ENCODE measurements at places on chromosomes 13 and 19.

DNA sequence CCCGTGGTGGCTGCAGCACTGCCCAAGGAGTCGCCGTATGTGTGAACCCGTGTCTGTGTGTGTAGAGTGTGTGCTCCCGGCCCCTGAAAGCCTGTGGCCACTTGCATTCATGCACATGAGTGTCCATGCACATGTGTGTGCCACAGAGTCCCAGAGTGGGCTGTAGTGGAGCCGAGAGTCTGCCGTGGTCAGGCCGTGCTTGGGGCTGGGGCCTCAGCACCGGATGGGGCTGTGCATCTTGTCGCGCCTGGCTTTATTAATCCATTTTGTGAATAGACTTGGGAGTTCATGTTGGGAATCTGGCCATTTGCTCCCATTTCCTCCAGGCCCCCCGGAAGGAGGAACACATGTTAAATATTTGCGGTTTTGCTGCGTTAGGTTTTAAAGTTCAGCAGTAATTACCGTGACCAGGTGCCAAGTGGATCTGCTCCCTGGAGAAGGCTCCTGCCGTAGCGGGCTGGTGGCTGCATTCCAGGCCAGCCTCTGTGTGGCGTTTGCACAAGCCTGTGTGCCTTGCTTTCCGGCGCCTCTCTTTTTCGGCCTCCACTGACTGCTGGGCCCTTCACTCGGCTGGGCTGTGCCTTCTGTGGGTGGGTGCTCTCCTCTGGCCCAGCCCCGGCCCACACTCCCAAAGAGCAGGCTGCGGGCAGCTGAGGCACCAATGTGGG lies 69.2 kb upstream of the KCTD15 start:
- DNase-seq, result no peak

GRCh38 chr13:76225815-76226489 lies 589.8 kb downstream of the LMO7 start:
- peak; percentile 88 for DNase-seq

DNA sequence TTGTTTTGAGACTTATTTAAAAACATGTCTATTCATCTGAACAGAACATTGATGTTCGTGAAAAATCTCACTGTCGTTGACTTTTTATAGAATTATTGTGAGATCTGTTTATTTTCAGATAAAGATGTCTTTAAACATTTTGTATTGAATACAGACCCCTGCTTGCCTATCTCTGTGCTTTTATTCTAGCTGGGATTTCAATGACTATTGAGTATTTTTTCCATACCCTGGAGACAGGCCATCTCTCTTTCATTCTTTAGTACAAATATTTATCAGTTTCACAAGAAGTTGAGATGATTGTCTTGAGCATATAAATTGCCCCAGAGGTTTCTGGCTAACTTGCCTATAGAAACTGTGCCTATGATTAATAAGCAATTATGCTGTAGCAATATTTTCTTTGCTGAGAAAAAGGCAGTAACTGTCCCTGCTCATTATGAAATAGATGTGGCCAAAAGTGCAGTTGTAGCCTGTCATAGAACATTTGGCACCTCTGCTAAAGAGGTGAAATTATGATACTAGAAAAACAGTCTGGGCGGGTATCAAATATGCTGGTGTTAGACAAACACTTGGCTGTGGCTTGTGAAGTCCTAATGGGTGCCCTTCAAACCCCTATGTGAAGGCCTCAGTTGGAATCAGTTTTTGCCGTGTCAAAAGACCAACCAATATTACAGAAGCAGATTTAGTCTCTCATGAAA lies 360.6 kb downstream of the HS6ST3 start:
- no peak for DNase-seq

DNA sequence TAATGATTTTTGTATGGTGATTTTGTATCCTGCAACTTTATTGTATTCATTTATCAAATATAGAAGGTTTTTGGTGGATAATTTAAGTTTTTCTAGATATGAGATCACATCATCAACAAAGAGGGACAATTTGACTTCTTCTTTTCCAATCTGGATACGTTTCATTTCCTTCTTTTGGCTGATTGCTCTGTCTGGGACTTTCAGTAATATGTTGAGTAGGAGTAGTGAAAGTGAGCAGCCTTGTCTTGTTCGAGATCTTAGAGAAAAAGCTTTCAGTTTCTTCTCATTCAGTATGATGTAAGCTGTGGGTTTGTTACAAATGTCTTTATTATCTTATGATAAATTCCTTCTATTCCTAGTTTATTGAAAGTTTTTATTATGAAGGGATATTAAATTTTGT lies 352.0 kb upstream of the DACH1 start:
- DNase-seq, result no peak

DNA sequence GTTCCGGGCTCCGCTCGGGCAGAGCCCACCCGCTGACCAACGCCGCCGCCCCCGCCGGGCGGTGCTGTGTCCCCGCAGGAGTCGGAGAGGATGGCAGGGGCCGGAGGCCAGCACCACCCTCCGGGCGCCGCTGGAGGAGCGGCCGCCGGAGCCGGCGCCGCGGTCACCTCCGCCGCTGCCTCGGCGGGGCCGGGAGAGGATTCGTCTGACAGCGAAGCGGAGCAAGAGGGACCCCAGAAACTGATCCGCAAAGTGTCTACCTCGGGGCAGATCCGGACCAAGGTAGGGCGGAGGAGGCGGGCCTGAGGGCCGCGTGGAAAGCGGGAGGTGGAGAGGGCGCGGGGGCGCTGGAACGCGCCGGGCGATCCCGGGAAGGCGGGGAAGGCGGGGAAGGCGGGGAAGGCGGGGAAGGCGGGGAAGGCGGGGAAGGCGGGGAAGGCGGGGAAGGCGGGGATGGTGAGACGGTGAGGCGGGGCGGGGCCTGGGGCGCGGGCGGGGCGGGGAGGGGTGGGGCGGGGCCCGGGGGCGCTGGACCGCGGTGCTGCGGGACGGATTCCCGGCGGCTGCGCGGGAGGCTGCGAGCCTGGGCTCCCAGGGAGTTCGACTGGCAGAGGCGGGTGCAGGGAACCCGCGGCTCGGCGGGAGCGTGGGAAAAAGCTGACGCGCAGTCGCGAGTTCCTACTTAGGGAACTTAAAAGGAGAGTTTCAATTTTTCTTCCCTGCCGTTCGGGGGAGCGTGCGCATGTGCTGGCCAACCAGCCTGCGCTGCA lies 421 bp downstream of the DGKH start:
- DNase-seq, result peak; percentile 87

DNA sequence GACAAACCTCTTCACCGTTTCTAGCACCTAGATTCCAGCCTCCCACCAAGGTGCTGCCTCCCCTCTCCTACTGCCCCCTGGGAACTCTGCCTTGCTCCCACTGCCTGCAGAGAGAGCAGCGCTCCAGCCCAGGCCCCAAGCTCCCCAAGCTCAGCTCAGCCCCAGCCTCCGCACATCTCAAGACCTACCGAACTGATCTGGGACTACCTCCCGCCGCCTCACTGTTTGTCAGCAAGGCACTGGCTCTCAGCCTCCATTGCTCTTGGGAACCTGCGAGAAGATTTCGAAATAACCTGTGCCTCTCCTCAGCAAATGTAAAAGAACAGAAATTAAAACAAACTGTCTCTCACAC lies 92.4 kb upstream of the GPR183 start:
- no peak for DNase-seq

DNA sequence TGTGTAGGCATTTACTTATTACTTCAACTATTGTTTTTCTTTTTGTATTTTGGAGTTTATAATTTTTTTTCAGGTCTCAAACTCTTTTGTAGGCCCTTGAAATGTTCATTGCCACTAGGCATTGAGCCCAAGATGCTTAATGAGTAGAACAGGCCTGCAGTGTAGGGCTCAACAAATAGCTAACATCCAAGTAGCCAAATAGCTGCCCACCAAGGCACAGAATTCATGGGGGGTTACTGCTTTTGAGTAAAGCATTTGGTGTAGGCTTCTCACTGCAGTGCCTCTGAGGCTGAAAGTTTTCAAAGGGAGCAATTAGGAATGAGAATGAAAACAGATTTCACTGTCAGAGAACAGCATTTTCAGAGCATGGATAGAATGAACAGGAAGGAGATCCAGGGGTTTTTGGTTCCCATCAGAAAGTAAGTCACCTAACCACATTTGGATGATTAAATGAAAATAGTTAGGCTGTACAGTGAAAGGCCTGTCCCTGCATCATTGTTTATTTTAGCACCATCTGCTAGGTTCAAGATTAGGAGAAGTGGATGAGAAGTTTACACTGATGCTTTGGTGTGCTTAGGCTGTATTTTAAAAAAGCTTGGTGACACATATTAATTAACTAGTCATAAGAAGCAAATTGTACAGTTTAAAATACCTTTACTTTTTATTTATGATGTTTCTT lies 61.0 kb downstream of the EDNRB start:
- DNase-seq, result no peak

DNA sequence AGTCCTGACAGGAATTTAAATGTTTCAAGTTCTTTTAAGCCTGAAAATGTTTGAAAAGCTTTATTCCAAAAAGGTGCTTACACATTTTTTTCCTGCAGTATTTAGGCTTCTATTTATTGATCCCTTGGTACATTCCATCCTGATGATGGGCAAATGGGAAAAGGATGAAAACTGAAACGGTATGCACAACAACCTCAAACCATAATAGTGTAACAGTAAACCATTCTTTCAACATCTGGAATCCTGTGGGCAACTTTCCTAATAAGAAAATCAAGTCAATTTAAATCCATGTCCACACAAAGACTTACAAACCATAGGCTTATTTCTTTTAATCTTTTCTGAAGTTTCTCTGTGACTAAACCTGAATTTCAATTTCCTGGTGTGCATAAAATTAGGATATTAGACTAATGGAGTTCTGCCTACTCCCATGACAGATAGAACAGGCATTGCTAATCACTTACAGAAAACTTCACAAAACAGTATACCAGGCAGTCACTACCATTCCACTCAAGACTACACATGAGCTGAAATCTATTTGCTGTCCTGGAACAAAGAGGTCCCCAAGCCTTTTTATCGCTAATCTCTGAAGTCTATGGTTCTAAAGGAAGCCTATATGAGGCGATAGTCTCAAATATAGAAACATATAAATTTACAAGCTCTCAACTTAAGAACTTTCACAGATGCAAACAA lies 103.3 kb downstream of the DLEU7 start:
- DNase-seq, result no peak

DNA sequence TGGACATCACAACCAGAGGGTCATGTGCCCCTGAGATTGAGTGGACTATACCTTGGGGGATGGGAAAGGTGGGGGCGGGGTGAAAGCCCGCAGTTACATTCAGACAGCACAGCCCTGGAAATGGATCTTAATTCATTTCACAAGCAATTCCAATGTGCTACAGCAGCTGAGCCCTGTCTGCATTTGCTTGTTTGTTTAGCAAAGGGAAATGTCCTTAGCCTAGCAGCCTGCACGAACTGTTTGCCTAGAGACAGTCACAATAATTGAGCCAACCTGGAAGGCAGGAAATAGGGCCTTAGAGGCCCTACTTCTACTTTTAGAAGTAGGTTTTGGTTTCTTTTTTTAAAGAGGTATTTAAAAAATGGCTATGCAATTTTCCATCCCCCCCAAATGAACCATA lies 177.3 kb upstream of the KL start:
- peak; percentile 52 for DNase-seq

DNA sequence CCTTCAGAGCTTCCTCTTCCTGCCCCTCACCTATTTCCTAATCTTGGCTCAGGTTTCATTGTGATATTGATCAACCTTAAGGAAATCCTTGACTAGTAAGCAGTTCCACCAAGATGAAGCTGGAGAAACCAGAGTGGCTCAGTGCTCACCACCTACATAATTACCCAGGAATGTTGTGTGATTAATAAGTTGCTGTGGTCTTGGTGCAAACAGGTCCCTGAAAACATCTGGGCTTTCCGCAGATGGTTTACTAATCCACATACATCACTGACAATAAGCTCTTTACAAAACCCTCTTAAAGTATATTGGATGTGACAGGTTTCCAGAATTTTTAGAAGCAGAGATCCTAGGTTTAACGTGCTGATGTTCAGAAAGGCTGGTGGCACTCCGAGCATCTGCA lies 8.6 kb upstream of the SERP2 start:
- DNase-seq, result no peak

GRCh38 chr19:49863254-49863934 lies 4.0 kb downstream of the PNKP start:
- DNase-seq, result peak; percentile 17

GRCh38 chr13:19960653-19960976 lies 2.1 kb downstream of the ZMYM2 start:
- no peak for DNase-seq

DNA sequence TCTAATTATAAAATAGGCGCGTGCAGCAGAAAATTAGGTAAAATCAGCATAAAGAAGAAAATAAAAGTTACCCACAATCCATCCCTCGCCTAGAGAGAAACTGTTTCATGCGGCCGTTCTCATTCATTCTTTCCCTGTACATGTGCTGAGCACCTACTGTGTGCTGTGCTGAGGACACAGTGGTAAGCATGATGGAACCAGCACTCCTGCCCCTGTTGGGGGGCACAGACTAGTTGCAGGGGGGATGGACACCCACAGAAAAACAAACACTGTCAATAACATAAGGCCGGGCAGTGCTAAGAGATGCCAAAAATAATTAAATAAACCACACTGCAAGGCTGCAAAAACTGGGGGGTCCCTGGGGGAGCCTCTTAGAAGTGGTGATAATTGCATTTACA lies 43.3 kb downstream of the PTPRS start:
- DNase-seq, result no peak

GRCh38 chr13:90732049-90732448 lies 615.4 kb upstream of the MIR17HG start:
- no peak for DNase-seq

- DNase-seq, result peak; percentile 74
Observed at GRCh38 chr13:52968074-52968700, 60.4 kb upstream of the OLFM4 start.

DNA sequence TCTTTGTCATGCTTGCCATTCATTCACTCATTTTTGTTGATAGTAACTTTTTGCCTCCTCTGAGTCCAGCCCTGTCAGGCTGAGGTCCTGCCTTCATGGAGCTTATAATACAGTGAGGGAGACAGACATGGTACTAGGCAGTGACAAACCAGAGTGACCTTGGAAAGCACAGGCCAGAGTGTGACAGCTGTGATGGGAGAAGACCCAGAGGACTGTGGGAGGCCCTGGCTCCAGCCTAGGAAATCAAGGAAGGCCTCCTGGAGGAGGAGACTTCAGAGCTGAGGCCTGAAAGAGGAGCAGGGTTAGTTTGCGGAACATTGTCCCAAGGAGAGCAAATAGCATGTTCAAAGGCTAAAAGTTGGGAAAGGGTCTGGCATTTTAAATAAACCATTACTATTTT lies 20.5 kb downstream of the PAK4 start:
- DNase-seq, result no peak

DNA sequence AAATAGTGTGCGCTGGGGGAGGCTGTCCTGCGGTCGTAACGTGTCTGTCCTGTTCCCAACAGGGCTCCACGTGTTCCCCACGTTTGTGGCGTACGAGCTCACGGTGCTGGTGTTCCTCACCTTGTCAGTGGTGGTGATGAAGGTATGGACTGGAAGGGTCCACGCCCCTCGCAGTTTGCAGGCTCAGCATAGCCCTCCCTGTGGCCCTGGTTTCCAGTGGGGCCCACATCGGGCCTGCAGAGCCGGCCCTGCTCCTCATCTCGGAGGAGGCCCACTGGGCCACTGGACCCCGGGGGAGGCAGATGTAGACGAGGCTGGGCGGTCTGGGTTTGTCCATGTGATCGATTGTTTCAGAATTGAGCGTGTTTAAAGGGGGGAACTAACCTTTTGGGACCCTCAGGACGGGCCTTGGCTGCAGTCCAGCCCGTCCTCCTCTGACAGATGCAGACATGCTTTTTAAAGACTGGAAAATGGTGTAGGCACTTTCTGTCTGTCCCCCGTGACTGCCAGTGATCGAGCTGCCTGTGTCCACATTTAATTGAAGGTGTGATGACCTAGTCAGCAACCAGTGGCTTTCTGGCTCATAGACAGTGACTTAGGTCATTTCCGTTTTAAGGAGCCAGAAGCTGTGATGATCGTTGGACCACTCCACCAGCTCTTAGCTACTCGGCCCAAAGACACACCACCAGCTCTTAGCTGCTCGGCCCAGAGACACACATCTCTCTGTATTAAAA lies 37.1 kb upstream of the TFDP1 start:
- peak; percentile 54 for DNase-seq

Data from femur (tissue), 1 donor.